CD14-positive monocyte (primary cell): ENCODE measurements at places on chromosomes 7 and 10.

GRCh38 chr7:100065452-100066186, 15.9 kb downstream of the ZNF3 start:
- no peak overlapping the region for H3K27ac ChIP-seq
- H3K27me3 ChIP-seq = no peaks in the 10 kb centered on the region
- no peaks in the 10 kb centered on the region for H3K4me1 ChIP-seq

- DNase-seq = no peak
These were observed 132.1 kb downstream of the OAT start for GRCh38 chr10:124286621-124287020.

- peaks cover 7% of the 10 kb centered on the region for H3K27me3 ChIP-seq
- H3K36me3 ChIP-seq = no peaks in the 10 kb centered on the region
- no peak overlapping the region for H3K27ac ChIP-seq
These were observed 42.2 kb upstream of the HSPB1 start for GRCh38 chr7:76260171-76260703.

DNA sequence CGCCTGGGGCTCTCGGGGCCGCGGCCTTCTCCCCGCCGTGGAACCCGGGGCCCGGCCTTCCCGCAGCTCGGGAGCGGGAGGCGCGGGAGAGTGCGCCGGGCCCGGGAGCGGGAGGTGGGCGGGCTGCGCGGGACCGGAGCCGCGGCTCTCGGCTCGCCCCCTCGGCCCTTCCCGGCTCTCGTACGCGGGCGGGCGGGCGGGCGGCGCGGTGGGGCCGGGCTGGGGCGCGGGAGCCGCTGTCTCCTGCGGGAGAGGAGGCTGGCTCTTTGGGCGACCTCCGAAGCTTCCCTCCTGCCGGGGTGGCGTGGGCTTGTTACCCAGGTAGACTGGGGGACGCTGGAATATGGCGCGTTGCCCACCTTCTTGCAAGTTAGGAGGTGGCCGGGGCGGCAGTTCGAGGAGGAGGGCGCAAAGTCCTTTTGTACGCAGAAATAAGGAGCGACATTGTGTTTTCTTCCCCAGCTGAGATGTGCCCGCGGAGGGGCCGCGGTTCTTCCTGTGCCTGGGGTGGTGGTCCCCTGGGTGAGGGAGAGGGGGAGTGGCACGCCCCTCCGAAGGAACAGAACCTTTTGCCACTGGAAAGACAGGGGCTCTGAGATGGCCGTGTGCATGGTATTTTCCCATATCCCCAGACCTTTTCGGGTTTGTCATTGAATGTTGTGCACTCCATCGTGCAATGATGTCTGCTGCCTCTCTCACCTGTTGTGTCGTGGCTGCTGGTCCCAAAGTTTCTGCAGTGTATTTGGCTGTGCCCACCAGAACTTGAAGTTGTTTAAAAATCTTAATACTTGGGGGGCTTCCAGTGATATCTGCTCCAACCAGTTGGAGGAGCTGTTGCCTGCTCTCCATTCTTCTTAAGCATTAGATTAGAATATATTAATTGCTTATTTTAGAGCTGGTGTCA, 844 bp downstream of the NRF1 start:
- no peaks in the 10 kb centered on the region for H3K36me3 ChIP-seq
- peaks cover 83% of the 10 kb centered on the region for H3K4me1 ChIP-seq
- peak; percentile 13 for DNase-seq
- H3K27ac ChIP-seq = peak overlapping the region; percentile 92
- H3K27me3 ChIP-seq = no peaks in the 10 kb centered on the region

GRCh38 chr10:105104297-105104696, 463.2 kb downstream of the SORCS3 start:
- H3K27me3 ChIP-seq = no peaks in the 10 kb centered on the region
- H3K4me1 ChIP-seq = no peaks in the 10 kb centered on the region
- H3K4me3 ChIP-seq = no peak overlapping the region
- H3K36me3 ChIP-seq = no peaks in the 10 kb centered on the region
- H3K27ac ChIP-seq = no peak overlapping the region

DNA sequence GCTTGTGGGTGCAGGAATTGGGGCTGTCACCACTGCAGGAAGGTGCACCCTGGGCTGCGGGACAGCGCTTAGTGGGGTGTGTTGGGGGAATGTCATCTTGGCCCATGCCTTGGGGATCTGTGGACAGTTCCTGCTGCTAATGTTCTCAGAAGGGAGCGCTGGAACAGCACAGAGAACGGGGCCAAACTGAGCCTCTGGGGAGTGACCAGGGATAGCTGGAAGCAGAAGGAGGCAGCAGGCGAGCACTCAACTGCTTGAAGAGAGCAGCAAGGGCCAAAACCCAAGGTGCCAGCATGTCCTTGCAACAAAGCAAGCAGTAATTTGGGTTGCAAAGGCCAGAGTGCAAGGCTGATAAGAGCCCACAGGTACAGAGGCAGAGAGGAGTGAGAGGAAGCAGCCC, 31.3 kb upstream of the WDFY4 start:
- no peak for DNase-seq
- no peak overlapping the region for H3K27ac ChIP-seq
- H3K27me3 ChIP-seq = peaks cover 8% of the 10 kb centered on the region
- H3K36me3 ChIP-seq = no peaks in the 10 kb centered on the region

GRCh38 chr7:3370068-3370830, 69.2 kb downstream of the SDK1 start:
- no peak for DNase-seq
- no peak overlapping the region for H3K4me3 ChIP-seq
- H3K27ac ChIP-seq = no peak overlapping the region
- H3K27me3 ChIP-seq = no peaks in the 10 kb centered on the region
- no peaks in the 10 kb centered on the region for H3K4me1 ChIP-seq
- H3K36me3 ChIP-seq = no peaks in the 10 kb centered on the region

DNA sequence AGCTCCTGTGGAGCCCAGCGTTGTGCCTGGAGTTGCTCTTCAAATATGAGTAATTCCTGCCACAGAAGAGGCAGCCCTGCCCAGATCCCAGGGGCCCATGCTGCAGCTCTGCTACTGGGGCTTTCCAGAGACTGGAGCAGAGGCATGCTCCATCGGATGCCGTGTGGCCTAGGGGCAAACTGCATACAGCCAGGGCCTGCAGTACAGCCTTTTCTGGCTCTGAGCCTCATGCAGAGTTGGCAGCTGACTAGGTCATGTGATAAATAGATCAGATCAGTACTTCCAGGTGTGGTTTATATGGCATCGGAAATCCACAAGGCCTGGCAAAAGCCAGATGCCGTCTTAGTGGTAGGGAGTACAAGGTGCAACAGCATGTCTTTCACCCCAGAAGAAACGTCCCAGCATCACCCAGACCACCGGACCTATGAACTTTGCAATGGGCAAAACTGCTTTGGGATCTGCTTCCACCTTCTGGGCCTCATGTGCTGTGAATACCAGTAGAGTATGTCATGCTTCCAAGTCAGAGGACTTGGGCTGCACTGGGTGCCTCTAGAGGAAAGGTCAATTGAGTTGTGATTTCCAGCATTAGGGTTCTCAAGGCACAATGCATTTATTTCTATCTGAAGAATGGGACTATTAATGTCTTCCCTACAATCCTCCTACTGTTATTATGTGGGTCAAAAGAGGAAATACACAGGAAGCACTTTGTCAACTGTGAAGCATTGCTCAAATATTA, 250.7 kb upstream of the ZNF32 start:
- H3K36me3 ChIP-seq = no peaks in the 10 kb centered on the region
- H3K4me3 ChIP-seq = no peak overlapping the region
- H3K27me3 ChIP-seq = no peaks in the 10 kb centered on the region
- H3K27ac ChIP-seq = no peak overlapping the region

DNA sequence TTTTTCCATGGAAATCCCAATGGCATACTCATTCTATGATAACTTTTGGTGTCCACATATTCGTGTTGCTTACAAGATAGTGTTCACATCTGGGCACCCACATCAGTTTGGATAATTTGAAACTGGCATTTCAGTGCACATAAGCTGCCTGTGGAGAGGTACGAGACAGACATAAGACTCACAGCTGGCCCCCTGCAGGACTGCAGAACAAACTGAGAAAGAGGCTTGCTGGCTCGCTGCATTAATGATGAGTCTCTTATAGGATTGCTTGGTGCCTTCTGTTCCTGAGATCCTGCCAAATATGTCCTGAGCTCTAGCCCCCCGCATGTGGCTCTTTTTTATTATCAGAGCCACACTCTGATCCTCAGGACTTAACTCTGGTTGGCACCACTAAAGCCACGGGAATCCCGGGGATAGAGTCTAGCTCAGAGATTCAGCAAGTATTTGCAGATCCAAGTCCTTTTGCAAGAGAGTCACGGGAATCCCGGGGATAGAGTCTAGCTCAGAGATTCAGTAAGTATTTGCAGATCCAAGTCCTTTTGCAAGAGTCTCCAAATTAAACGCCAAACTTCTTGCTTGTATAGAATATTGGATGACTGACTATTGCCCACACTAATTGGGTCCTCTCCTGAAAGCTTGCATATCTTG, 34.0 kb upstream of the JCAD start:
- no peak overlapping the region for H3K4me3 ChIP-seq
- no peak for DNase-seq
- H3K27ac ChIP-seq = no peak overlapping the region
- no peaks in the 10 kb centered on the region for H3K27me3 ChIP-seq
- no peaks in the 10 kb centered on the region for H3K4me1 ChIP-seq

- no peak overlapping the region for H3K27ac ChIP-seq
- DNase-seq = no peak
- no peaks in the 10 kb centered on the region for H3K36me3 ChIP-seq
- H3K4me3 ChIP-seq = no peak overlapping the region
- no peaks in the 10 kb centered on the region for H3K4me1 ChIP-seq
These were observed 6.9 kb downstream of the C10orf62 start for GRCh38 chr10:97596101-97597082.

- H3K27ac ChIP-seq = no peak overlapping the region
- H3K27me3 ChIP-seq = no peaks in the 10 kb centered on the region
- H3K4me3 ChIP-seq = no peak overlapping the region
- H3K36me3 ChIP-seq = no peaks in the 10 kb centered on the region
- no peak for DNase-seq
These were observed 121.6 kb downstream of the EGFR start for GRCh38 chr7:55140221-55140940.

DNA sequence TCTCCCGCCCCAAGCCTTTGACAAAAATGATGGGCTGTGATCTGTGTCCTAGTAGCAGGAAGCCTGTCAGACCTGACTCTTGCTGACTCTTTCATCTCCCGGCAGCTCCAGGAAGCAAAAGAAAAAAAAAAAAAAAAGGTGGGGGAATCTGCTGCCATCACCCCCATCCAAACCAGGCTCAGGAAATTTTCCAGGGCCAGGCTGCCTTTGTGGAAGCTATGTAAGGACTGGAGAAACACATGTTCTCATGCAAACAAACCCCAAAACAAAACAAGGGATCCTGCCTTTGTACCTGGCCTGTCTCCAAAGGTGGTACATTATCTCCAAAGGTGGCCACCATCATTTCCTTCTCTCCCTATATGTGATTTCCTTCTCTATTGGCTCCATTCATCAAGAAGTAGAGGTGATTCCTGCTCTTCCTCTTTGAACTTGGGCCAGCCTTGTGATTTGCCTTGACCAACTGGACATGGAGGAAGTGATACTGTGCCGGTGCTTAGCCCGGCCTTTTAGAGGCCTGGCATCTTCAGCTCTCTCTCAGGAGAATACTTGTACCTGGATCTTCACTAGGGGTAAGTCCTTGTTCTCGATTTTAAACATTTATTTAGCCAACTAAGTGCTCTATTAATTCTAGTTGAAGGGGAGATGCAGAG, 192.2 kb upstream of the SVIL start:
- no peak overlapping the region for H3K4me3 ChIP-seq
- DNase-seq = peak; percentile 39
- H3K36me3 ChIP-seq = no peaks in the 10 kb centered on the region
- H3K4me1 ChIP-seq = peaks cover 19% of the 10 kb centered on the region

DNA sequence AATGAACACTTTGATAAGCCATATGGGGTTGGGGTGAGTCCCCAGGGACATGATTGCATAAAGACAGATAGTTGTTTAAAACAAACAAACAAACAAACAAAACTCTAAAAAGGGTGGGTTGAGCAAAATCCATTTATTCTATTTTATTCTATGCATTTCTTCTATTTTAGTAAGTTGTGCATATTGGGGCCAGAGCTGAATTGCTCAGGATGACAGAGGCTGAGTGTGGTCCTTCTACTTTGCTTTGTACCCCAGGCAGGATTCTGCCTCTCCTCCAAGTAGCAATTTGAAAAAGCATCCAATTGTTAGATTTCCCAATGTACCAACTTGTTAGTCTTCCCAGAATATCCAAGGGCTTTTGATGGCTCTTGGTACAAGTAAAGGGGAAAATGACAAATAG, 29.2 kb upstream of the XPNPEP1 start:
- no peak for DNase-seq
- no peak overlapping the region for H3K27ac ChIP-seq
- no peak overlapping the region for H3K4me3 ChIP-seq
- H3K36me3 ChIP-seq = no peaks in the 10 kb centered on the region
- H3K27me3 ChIP-seq = no peaks in the 10 kb centered on the region

- no peaks in the 10 kb centered on the region for H3K36me3 ChIP-seq
- no peak overlapping the region for H3K4me3 ChIP-seq
- H3K4me1 ChIP-seq = no peaks in the 10 kb centered on the region
- no peak for DNase-seq
- no peak overlapping the region for H3K27ac ChIP-seq
These were observed 213.4 kb downstream of the PPP1R3A start for GRCh38 chr7:113705439-113705838.

DNA sequence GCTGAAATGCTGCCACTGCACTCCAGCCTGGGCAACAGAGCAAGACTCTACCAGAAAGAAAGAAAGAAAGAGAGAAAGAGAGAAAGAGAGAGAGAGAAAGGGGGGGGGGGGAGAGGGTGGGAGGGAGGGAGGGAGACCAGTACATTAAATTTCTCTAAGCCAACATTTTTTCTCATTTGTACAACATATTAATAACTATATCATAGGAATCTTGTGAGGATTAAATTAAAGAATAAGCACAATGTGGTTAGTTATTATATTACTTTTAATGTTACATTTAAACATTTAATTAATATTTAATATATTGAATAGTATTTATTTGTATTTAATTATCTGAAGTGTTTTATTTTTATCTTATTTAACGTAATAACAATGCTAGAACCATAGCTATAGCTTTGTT, 53.1 kb downstream of the PLXDC2 start:
- no peak overlapping the region for H3K27ac ChIP-seq
- H3K4me1 ChIP-seq = no peaks in the 10 kb centered on the region
- H3K4me3 ChIP-seq = no peak overlapping the region
- DNase-seq = no peak
- H3K36me3 ChIP-seq = no peaks in the 10 kb centered on the region

- no peaks in the 10 kb centered on the region for H3K4me1 ChIP-seq
- H3K4me3 ChIP-seq = no peak overlapping the region
- no peak for DNase-seq
- peaks cover 49% of the 10 kb centered on the region for H3K36me3 ChIP-seq
These were observed 70.3 kb upstream of the DGKI start for GRCh38 chr7:137916980-137917645.

DNA sequence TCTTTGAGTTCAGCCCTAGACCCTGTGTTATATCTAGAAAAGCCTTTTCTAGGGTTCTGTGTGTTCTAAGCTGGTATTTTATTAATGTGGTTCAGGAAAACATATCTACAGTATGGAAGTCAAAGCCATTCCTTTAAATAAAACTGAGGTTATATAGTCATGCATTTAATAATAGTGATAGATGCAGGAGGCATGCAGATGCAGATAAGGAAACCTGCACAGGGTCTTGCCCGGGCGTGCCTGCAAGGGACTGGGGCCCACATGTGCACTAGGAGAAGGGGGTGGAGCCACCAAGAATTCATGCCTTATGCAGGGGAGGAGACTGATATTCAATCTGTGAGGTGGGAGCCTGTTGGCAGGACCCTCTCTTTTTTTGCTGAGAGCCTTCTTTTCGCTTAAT, 171.5 kb downstream of the PRPF18 start:
- H3K36me3 ChIP-seq = no peaks in the 10 kb centered on the region
- H3K27me3 ChIP-seq = no peaks in the 10 kb centered on the region
- no peak overlapping the region for H3K27ac ChIP-seq
